Activated T-cell treated with anti-CD3 and anti-CD28 coated beads for 4 hours (primary cell): ENCODE measurements at places on chromosomes 4 and X.

GRCh38 chr4:145939441-145939750, 773 bp upstream of the ZNF827 start:
- no peak for DNase-seq

GRCh38 chrX:9494771-9495170, 29.9 kb downstream of the TBL1X start:
- DNase-seq, result no peak

DNA sequence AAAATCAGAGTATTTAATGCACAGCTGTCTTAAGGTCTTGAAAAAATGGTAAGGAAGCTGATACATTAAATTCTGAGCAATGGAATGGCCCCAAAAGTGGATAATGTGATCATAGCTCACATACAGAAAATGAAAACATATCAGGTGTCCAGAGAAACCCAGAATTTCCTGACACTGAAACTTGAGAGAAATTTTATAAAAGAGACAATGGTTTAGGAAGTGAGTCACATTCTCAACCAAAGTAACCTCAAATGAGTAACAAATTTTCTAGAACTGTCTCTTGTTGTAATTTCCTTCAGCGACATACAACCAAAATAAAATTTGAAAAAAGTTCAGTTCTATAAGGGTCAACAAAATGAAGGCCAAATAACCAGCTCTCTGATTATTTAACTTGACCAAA, 37.4 kb upstream of the PACRGL start:
- DNase-seq, result no peak

DNA sequence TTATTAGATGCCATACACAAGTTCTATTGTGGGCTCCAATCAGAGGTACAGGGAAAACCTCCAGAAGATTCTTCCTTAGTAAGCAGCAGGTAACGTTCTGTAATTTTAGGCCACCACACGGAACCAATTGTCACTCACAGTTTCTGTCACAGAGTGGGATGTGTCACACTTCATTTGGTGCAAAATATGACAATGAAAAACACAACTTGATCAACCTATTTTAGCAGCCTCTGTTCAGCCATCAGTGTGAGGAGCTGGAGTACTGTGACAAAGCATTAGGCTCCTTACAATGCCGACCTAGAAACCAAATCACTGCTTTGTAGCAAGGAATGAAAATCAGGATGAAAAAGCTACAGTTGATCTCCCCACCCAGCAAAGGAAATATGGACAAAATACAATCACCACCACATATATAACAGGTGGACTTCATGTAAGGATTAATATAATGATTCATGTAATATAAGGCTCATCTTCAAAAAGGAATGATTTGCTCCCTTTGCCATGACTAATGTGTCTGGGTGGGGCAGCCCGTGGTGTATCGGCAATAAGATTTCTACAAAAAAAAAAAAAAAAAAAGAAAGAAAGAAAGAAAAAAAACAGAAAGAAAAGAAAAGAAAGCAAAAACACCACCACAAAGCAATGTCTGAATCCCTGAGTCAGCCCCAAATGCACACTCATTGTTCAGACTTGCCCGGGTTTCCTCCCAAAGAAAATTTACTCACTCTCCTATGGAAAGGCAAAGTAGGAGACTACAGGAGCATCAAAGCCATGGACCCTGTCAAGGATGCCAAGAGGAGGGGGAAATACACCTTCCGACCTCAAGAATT, 36.0 kb downstream of the SLC9A7 start:
- no peak for DNase-seq

DNA sequence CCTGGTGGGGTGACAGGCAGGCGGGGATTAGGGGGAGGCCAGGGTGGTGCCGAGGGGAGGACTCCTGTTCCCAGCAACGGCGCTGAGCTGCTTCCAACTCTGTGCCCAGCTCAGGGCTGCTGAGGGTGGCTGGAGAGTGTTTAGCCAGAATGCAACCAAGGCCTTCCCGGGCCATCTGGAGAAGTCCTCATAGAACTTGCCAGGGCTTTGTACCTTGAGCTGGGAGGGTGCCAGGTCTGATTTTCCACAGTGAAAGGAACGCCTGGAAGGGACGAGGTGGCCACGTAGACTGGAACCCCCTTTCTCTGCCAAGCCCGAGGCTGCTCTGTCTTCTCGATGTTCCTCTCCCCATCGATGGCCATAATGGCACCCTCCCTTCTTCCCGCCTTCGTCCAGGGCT, 57.0 kb upstream of the GPR78 start:
- no peak for DNase-seq

DNA sequence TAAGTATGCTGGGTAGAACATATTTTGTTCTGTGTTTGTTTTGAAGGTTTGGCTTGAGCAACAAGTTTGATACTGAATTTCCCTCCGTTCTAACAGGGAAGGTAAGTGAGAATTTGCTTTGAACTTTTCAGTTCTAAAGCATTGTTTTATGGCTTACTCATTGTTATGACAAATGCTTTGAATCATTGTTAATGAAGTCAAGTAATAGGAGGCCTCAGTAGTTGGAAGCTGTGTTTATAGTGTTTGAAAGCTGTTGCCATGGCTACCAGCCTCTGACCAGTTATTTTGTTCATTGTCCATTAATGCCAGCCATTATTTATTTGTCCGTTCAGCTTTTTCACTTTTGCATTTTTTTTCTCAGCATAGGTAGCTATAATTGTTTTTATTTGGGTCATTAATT, 14.4 kb downstream of the CHIC1 start:
- no peak for DNase-seq

DNA sequence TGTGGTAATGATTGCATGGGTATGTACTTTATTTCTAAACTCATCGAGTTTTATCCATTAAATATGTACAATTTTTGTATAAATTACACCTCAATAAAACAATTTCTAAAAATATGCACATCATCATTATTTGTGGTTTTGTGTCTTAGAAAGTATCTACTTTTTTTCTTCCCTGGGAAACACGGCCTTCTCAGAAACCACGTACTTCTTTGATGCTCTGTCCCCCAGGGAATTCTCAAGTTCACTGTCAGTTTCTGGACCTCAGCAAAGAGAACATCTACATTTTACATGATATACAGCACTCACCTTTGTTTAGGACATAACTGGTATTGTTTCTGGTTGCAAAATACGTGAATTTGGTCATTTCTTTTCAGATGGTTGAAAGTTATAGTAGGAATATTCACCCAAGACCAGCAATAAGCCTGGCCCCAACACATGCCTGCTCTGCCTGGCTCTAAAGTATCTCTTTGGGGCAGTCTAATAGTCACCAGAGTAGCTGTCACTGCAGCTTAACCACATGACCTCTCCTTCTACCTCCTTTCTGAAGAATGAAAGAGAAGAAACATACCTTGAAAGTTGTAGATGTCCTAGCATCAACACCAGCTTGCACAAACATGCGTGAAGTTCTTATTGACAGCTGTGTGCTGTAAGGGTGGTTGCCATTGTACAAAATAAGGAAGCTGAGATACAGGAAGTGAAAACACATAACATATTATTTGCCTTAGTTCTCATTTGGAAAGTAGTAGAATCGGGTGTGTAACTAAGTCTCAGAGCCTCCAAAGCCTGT, 48.4 kb upstream of the SPANXN4 start:
- DNase-seq, result no peak

GRCh38 chr4:141658309-141658708, 21.9 kb downstream of the IL15 start:
- no peak for DNase-seq

GRCh38 chr4:121226362-121226761, 62.2 kb upstream of the TNIP3 start:
- no peak for DNase-seq

DNA sequence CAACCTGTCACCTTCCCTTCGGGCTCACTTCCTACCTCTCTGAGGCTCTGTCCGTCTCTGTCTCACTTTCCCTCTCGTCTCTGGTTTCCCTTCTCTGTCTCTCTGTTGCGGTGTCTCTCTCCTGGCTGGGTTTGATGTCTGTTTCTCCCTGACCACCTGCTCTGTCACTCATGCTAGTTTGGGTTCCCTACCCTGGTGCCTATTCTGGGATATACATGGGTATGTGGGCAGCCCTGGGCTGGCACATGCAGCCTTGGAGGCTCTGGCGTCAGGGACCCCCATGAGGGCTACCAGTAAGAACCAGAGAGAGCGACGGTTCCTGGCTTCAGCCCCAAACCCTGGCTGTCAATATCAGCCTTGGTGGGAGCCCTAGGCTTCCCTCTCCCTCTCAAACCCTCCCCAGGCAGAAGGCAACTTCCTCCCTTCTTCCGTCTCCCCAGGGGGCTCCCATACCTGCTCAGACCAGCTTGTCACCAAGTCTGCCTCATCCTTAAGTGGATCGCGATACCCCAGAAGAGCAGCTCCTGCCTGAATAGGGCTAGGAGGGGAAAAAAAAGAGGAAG, 314 bp downstream of the DNASE1L1 start:
- no peak for DNase-seq

GRCh38 chrX:132463411-132463810, 25.4 kb downstream of the MBNL3 start:
- no peak for DNase-seq

- no peak for DNase-seq
Observed at GRCh38 chrX:120310861-120311726, at the start of gene TMEM255A. TSS of gene TMEM255A (minus strand) at chrX:120311461. CDS start at chrX:120311309, 152 bp downstream.

DNA sequence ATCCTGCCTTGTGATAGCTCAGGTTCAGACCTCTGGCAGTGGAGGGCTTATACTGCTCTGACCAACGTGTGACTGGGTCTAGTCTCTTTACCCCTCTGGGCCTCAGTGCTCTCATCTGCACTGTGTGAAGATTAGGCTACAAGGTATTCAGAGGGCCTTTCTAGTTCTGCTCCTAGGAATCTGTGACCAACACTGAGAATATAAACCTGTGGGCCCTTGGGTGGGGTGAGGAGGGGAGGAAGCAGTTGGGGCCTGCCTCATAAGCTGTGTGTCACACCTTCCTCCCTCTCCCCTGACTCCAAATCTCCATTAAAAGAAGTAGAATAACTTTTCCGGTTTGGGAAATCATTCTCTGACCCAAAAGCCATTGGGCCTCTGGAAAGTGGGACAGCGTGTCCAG, 66.3 kb upstream of the MSN start:
- no peak for DNase-seq

GRCh38 chrX:53305996-53306937, 24.9 kb upstream of the IQSEC2 start:
- no peak for DNase-seq

DNA sequence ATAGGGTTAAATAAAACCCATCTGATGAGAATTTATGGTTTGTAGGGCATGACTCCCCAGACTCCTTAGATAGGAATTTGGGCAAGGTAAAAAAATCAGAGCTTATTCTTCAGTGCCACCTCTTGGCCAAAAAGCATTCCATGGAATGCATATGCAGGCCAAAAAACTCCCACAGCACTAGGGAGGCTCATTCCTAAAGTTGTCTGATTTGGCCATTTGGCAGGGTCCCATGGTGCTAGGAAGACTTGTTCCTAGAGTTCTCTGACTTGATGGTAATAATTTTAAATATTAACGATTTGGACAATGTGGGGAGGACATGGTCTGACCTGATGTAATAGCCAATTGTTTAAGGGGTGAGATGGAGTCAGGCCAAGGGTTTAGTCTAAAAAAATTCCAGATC, 93.0 kb downstream of the SPIN4 start:
- no peak for DNase-seq

- DNase-seq, result no peak
Observed at GRCh38 chr4:119113033-119113655, 22.5 kb upstream of the MYOZ2 start.

GRCh38 chrX:123731987-123732669, 724 bp downstream of the THOC2 start:
- no peak for DNase-seq

DNA sequence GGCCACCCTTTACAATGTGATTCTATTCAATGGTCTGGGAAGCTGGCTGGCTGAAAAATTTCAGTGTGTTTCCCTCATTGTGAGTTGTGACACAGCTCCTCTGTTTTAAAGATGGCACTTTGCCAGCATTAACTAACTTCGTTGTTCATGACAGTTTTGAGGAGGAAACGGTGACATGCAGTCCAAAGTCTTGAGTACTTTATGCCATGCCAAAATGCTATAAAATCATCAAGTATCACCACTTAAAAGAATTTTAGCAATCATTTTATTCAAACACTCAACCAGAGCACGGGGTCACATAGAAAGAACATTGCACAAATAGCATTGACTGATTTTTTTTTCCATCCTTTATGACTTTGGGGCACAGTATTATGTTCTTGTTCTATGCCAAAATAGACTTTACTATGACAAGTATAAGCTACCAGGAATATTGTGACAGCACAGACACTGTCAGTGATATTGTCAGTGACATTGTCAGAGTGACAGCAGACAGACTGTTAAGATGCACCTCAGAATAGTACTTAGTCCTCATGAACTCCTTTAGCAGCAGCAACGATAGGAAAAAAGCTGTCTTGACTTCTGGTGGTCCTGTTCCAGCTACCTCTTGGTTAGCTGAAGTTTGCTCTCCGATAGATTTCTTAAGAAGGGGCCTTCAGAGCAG, 46.7 kb downstream of the CXCL13 start:
- DNase-seq, result no peak

DNA sequence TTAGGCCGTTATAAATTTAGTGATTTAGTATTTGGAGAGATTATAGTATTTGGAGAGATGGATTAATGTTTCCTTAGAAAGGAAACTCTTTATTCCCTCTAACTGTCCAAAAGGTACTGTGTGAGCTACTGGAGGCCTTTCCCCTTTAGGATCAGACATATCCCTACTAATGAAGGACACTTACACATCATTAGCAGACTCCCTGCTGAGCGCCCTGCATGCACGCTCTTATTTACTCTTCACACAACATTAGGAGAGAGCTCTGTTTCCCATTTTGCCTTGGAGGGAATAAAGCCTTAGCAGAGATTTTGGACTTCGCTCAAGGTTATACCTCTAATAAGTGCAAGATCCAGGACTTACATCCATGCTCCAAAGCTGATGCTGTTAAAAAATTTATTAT, 17.8 kb upstream of the STOX2 start:
- no peak for DNase-seq

DNA sequence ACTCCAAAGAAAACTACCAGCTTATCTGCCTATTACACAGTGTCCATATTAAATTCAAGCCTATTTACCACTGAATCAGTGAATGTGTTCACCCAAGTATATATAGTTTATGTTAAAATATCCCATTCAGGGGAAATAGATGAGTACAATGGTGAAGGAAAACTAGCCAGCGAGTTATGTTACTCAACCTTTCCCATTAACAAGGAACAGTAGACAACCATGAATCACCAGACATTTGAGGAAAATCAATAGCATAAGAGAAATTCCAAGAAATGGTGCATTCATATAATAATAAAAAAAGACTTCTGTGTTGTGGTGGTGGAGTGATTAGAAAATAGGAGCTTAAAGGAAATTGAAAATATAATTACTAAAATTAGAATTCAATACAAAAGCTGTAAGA, 21.3 kb downstream of the IQCM start:
- no peak for DNase-seq

DNA sequence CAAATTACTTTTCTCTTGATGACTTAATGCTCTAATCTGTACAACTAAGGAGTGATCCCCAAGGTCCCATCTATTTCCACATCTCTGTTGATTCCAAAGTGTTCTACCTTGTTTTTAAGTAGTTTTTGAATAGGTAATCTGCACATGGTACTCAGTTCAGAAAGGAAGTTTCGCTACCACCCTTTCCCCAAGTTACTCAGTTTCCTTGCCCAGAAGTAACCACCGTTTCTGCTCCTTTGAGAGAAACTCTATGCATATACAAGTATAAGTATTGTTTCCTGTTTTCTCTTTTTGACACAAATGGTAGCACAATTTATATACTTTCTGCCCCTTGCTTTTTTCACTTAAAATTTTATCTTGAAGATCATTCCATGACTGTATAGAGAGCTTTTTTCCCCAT, 18.1 kb downstream of the TMEM154 start:
- no peak for DNase-seq

- no peak for DNase-seq
Observed at GRCh38 chr4:109266236-109266635, 36.2 kb downstream of the COL25A1 start.
